ENCODE measurements at places on chromosomes 1 and 21. TPM values are rescaled to one million over a fixed set of nuclear protein-coding genes. Genes with fewer than 3 reads are reported as not detected.
A peak's percentile ranks its signal among the peaks of the same experiment; 100 is the strongest.

URB2 gene
- 5.5 TPM for total RNA-seq

- no peak for DNase-seq
Observed at GRCh38 chr1:106249365-106249764, 807.1 kb upstream of the PRMT6 start.

DNA sequence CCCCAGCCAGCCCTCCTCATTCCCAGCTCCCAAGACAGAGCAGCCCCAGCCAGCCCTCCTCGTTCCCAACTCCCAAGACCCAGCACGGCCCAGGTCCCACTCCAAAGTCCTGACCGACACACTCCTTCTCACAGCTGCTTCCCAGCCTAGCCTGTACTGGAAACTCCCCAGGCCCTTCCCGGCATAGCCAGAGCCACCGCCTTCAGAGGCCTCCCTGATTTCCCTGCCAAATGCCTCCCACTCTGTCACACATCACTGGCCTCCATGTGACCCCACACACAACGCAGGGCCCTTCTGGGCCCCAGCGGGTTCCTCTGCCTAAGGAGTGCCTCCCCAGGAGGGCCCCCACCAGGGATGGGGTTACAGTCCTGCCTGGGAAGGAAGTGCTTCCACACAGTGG, 2.8 kb downstream of the UBE2J2 start:
- DNase-seq = no peak

DNA sequence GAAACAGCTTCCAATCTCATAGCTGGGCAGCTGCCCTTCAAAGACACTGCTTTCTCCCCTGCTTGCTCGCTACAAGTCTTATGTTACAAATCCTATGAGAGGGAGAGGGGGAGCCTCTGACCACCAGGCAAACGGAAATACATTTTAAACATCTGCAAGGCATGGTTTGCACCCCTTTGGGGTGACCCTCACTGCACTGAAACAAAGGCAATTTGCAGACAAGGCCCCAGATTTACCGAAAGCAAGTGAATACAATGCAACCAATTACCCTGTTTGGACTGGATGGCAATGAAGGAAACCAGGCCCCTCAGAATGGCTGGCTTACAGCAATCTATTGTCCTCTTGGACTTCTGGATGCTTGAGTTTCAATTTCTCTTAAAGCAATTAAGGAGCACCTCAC, 11.8 kb upstream of the ATP13A2 start:
- no peak for DNase-seq

DNA sequence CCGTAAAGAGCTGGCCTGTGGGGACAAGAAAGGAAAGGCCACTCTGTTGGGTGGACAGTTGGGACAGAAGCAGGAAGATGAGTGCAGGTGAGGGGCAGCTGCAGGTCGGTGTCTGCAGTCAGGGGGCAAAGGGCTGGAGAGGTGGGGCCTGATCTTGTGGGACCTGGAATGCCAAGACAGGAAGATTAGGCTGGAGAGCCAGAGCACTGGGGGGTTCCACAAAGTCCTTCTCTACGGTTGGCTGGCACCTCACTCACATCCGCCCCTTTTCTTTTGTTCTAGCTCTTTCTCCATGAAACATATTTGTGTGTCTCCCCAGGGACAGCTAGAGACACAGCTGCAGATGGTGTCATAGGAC, 404.1 kb downstream of the PTPRU start:
- DNase-seq = no peak

SEMA6C gene
- total RNA-seq = 4.3 TPM

- no peak for DNase-seq
Observed at GRCh38 chr1:89786628-89787214, 34.1 kb upstream of the LRRC8D start.

- no peak for DNase-seq
Observed at GRCh38 chr1:209616366-209617046, 33.0 kb downstream of the CAMK1G start.

DNA sequence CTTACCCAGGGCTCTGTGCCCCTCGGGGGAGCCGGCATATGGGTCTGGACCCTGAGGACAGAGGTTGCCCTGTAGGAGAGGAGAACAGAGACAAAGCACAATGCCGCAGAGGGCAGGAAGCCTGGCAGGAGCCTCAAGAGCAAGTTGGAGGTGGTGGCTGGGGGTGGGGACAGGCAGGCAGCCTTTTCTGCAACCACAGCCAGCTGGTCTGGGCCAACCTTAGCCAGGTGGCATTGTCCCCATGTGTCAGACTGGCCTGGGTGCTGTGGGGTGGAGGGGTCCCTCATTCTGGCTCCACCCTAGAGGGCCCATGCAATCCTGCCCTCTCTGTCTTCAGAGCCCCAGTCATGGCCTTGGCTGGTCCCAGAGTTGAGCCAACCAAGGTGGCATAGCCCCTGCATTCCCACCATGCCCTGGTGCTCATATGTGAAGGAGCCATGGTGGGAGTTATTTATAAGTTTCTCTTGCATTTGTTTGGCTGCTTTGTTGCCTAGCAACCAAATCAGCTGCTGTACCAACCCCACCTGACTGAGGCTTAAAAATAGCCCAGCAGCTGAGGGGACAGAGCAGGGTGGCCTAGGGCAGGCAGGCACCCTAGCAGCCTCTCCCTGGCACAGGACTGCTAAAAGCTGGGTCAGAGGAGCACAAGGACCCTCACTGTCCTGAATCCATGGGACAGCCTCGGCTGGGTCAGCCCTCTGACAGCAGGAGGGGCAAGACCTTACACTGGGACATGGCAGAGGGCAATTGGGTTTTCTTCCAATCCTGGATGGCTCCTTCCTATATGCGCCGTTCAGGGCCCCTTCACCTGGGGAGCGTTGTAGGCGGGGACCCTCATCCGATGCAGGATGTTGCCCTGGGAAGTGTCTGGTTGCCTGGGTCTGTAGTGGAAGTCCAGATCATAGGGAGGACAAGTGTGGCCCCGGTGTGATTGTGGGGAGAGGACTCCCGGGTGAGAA, 19.5 kb downstream of the MAP7D1 start:
- DNase-seq = peak; percentile 50

KIAA1614 gene
- 2.0 TPM for total RNA-seq

DNA sequence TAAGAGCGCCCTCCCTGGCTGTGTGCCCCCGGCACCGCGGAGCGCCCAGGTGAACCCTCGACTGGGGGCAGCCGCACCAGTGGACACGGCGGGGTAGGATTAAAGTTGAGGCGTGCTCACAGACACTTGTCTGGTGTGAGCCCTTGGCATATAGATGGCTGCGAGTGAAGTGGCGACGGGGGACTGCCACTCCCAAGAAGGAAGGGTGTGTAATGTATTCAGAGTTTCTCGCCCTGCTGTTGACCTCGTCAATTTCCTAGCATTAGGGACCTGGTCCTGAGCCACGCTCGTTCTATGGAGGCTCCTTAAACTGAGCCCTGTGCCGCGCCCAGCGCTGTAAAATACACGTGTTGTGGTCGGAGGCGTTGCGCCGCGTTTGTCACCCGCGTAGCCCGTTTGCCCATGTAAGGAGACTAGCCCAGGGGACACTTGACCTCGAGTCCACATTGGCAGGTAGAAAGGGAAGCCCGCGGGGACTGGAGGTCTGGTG, 554 bp downstream of the EVA1C start:
- DNase-seq = peak; percentile 83

TTC39A gene
- 87.0 TPM for total RNA-seq

HFM1 gene
- 1.2 TPM for total RNA-seq

PADI4 gene
- total RNA-seq = not detected

ARHGEF10L gene
- total RNA-seq = 144 TPM

GRCh38 chr1:31413405-31414001, 490 bp downstream of the SERINC2 start:
- peak; percentile 93 for DNase-seq

DNA sequence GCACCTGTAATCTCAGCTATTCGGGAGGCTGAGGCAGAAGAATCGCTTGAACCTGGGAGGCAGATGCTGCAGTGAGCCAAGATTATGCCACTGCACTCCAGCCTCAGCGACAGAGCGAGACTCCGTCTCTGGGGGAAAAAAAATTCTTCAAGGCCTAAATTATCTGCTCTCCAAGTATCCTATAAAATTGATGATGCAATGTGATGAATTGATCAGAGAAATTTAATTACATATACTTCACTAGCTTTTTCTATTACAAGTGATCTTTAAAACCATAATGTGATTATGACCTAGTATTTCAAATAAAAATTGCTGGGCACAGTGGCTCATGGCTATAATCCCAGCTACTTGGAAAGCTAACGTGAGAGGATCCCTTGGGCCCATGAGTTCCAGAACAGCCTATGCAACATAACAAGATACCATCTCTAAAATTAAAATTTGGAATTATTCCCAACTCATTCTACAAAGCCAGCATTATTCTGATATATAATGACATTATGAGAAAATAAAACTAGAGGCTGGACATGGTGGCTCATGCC, 43.7 kb downstream of the ARID4B start:
- DNase-seq = no peak

- peak; percentile 40 for DNase-seq
Observed at GRCh38 chr1:208652296-208653160, 408.3 kb upstream of the PLXNA2 start.

DNA sequence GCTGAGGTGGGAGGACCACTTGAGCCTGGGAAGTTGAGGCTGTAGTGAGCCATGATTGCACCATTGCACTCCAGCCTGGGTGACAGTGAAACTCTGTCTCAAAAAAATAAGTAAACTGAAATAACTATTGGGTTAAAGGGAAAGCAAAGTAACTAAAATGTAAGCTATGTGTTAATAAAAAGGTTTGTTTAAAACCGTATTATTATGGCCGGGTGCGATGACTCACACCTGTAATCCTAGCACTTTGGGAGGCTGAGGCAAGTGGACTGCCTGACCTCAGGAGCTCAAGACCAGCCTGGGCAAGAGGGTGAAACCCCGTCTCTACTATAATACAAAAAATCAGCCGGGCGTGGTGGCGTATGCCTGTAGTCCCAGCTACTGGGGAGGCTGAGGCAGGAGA, 27.0 kb downstream of the NVL start:
- no peak for DNase-seq

DNA sequence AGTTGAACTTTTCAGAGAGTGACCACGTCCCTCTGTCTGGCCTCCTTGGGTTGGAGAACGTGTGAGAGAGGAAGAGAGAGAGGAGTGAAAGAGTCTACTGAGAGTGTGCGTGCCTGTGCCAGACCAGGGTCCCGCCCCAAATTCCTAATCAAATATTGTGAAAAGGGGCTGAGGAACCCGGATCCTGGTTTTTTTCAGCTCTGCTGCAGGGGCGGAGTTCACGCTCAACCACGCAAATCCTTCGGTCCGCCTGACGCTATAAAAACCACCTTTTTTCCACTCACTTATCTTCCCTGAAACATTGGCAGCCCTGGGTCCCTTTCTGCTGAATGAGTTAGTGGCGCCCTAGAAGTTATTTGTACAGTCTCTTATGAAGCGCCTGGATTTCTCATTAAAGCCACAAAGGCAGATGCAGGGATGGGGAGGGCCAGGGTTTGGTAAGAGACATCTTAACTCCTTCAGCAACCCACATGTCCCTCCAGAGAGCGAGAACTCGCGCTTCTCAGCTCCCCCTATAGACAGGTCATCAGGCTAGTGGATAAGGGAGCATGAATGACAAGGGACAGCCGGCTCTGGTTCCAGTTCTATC, at the start of gene FMOD:
Gene FMOD (minus strand): TSS at position 86 of the 589 bp plus-strand sequence. CDS start 2,852 bp downstream, outside the sequence.
- peak; percentile 63 for DNase-seq

CNKSR1 gene
- 19.6 TPM for total RNA-seq

GRCh38 chr1:233869680-233870079, 34.8 kb upstream of the SLC35F3 start:
- no peak for DNase-seq

MIXL1 gene
- total RNA-seq = 0.29 TPM

DNA sequence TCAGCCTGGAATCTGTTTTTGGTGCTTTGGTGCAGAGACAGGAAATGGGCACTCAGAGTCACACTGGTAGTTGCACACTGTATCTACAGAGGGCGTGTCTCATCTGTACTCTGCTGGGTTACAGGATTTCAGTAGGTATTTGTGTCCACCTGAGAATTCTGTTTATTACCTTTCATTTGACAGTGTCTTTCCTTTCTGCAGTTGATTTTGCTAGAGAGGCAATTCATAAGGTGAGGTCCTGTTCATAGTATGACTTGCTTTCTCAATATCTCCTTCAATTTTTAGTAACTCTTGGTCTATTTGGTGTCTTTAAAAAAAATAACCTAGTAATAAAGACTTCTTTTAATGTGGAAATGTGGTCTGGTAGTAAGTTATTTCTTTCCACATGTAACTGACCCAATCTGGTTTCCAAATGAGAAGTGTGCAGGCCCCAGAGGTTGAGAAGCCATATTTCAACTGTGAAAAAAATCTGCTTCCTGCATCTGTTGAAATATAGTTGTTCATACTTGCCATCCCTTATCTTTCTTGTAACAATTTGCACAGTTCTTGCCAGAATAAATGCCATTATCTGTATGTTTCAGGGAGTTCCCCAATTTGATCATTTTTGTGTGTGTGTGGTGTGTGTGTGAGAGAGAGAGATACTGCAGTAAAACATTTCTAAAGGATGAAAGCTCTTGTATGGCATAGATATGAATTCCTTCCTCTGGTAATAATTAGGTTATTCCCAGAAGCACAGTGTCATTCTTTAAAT, 78.4 kb upstream of the DNAJC6 start:
- no peak for DNase-seq

- no peak for DNase-seq
Observed at GRCh38 chr1:220409771-220410595, 118.0 kb upstream of the MARK1 start.

GRCh38 chr1:174940646-174941175, 59.0 kb upstream of the CACYBP start:
- no peak for DNase-seq

INTS11 gene
- total RNA-seq = 95.5 TPM

- no peak for DNase-seq
Observed at GRCh38 chr1:212475151-212475550, 42.4 kb downstream of the NENF start.

GRCh38 chr1:218479436-218480115, 134.4 kb downstream of the TGFB2 start:
- DNase-seq = no peak

- no peak for DNase-seq
Observed at GRCh38 chr1:19262047-19262446, 10.4 kb downstream of the MRTO4 start.

IL19 gene
- total RNA-seq = not detected

C21orf91 gene
- 12.8 TPM for total RNA-seq

DNA sequence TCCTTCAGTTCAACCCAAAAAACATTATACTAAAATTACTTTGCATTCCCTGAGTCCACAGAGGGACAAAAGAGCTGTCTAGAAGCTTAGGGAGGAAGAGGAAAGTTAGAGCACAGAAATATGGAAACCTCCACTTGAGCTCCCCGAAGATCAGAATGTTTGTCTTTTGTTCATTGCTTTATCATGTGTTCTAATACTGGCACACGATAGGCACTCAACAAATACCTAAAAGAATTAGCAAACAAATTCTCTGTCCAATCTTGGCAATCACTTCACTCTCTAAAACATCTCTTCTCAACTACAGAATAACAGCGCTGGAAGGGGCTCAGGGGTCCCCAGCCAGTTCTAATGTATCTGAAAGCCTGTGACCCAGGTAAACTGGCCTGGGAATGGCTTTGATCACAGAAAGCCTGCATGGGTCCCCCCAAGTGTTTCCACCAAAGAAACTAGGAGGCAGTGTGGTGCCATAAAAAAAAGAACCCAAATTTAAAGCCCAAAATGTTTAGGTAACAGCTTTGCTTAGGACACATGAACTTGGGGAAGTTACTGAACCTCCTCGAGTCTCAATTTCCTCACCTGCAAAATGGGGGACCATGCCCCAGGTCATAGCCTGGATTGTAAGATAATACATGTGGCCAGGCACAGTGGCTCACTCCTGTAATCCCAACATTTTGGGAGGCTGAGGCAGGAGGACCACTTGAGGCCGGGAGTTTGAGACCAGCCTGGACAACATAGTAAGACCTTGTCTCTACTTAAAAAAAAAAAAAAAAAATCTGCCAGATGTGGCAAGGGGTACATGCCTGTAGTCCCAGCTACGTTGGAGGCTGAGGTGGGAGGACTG, 45.8 kb downstream of the SSBP3 start:
- DNase-seq = no peak

CROCC gene
- 12.2 TPM for total RNA-seq
